NCI-H1105 (cell line): ENCODE measurements at places on chromosomes 12 and 14.

DNA sequence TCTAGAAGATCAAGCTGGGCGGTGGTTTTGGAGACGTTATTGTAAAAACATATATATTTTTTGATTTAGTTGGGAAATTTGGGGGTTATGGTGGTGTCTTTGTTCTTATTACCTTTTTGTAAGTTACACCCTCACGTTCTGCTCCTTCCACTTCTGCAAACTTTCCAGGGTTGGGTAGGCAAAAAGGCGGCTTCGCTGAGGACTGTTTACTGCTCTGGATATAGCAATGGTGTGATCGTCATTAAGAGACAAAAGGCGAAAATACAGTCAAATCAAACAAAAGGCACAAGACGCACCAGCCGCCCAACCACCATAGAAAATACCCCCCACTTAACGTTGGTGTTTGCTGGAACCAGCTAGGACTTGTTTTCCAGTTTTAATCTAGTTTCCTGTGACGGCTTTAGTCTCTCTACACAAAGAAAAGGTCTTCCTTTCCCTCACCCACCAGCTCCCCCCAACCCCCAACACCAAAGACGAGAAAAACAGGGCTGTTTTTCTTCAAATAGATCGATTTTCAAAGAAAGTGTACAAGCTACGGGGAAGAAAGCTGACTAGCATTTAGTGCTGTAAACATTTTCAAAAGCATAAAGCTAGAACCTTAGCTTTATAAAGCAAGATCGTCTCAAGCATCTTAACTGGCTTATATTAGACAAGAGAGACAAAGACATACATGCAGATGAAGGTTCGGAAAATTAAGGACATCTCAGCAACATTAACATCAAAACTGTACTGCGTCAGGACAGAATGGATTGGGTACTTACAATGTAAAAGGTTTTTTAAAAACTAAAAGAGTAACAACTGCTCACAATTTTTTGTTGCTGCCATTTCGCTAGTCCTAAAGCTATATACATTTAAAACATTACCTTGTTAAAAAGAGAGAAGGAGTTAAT, 2.0 kb upstream of the SETD1B start:
- peak; percentile 73 for DNase-seq

- DNase-seq: no peak
These were observed 33.4 kb downstream of the TBC1D15 start for GRCh38 chr12:71872972-71873371.

DNA sequence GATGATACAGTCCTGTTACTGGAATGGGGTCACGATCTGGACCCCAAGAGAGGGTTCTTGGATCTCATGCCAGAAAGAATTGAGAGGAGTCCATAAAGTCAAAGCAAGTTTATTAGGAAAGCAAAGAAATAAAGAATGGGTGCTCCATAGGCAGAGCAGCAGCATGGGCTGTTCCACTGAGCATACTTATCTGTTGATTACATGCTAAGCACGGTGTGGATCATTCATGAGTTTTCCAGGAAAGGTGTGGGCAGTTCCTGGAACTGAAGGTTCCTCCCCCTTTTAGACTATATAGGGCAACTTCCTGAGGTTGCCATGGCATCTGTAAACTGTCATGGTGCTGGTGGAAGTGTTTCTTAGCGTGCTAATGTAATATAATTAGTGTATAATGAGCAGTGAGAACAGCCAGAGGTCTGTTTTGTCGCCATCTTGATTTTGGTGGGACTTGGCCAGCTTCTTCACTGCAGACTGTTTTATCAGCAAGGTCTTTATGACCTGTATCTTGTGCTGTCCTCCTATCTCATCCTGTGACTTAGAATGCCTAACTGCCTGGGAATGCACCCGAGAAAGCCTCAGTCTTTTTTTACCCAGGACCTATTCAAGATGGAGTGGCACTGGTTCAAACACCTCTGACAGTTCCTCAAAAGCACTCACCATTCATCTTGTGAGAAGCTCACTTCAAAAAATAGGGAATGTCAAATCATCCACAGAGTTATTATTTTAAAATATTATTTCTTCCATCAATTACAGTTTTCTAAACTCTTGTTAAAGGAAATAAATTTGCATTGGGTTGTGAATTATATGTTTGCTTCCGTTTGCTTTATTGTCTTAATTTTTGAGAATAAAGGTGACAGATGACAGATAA, 1358.8 kb upstream of the TMEM132C start:
- DNase-seq: no peak

DNA sequence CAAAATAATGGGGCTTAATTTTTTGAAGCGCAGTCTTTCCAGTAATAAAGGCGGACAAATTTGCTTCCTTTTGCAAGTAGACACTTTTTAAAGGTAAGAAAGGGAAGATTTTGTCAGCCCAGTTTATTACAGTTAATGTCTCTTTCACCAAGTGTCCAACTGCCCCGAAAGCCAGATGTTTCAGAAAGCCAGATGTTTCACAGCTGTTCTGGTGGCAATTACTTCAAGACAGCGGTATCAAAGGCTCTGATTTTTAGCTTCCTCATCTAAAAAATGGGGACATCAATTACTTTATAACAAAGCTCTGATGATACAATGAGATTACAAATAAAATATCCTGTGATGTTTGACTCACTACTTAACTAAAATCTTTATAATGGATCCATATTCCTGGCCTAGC, 1.0 kb downstream of the WBP11 start:
- no peak for DNase-seq

DNA sequence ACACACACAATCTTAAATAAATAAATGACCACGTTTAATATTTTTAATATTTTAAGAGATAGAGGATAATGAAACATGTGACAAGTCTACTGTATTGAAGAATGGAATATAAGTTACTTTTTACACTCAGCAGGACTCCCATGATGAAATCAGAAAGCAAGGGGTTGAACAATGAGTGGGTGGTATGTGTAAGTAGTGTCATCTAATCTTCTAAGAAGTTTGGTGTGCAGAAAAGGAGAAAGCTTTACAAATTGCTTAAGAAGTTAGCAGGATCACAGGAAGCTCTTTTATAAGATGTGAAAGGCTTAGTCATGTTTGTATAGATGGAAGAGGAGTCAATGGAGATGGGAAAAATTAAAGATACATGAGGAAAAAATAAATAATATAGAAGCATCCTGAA, 47.8 kb downstream of the SLC15A5 start:
- no peak for DNase-seq

GRCh38 chr14:43005807-43006206, 1399.1 kb downstream of the LRFN5 start:
- no peak for DNase-seq

DNA sequence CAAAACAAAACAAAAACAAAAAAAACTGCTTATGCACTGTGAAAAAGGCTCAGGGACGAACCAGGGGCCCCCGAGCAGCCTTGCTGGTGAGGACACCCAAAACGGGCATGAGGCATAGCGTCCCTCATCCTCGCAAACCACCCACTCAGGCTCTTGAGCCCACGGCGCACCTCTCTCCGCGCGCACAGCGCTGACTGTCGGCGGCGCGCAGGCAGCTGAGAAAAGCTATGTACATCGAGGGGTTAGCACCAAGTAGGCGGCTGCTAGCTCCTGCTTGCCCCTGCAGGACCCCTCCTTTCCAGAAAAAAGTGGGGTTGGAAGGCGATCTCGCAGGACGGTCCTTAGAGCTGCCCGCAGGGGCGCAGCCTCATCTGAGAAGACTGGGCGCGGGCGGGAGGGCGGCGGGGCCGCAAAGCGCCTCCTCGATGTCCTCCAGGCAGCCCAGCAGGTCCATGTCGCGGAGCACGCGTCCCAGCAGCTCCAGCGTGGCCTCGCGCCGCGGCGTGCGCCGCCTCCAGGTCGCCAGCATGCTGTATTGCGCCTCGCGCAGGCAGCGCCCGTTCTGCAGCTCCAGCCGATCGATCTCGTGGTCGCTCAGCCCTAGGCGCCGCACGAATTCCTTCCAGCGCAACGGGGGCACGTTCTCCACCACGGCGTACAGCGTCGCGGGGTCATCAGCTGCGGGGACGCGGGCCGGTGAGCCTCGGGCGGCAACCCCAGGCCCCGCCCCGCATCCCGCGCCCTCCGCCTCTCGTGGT, 12.8 kb downstream of the TNFRSF1A start:
- no peak for DNase-seq

- DNase-seq: no peak
These were observed 253.0 kb downstream of the DAD1 start for GRCh38 chr14:22336031-22336430.
